ENCODE measurements at places on chromosomes 11 and 22.

DNA sequence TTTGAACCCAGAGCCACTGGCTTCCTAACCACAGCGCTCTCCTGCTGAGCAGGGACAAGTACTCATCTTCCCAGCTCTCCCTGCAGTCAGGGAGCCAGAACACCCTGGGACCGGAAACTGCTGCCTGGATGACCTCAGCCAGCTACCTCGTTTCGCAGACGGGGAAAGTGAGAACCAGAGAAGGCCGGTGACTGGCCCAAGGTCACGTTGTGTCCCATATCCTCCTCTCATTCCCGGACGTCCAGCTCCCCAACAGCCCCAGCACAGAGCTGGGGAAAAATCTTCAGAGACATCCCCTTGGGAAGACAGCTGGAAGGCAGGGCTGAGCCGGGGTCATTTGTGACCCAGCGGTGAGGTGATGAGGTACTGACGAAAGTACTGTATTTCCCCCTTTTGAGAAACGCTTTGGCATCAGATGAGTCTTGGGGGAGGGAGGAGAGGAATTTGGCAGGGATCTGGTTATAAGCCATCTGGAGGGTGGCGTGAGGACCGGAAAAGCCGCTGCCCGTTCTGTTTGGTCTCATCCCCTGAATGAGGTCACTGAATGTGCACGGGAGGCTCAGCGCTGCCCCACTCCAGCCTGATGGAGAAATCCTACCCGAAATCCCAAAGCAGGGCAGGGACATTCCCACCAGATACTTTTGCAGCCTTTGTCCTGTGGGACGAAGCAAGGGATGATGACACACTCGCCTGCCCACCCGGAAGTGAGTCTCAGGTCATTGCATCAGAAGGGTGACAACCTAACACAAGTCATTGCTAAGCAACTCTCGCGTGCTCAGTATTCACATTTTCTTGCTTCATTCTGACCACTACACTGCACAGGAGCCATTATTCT lies 41.1 kb downstream of the LIF start:
- DNase-seq = no peak

DNA sequence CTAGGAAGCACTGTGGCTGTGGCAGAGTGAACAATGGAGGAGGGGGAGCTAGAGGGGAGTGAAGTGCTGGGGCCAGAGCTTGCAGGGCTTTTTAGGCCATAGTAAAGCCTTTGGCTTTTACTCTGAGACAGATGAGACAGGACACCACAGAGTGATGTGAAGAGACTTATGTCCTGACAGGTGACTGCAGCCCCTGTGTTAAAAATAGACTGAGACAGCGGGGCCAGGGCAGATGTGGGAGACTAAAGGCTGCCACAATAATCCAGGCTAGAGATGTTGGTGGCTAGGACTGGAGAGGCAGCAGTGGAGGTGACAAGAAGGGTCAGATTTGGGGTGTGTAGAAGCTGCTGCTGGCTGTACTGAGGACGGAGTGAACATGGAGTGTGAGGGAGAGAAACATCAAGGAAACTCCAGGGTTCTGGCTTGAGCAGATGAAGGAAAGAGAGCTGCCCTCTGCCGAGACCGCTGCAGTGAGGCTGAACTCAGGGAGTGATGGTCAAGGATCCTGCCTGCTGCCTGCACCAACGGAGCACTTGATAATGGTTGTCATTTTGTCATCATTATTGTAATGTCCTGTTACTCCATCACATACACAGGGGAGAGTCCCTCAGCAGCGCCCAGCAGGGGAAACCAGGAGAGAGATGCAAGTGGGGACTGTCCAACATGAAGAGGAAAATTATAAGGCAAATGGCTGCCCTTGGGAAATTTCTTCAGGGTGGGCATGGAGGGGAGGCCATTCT lies 27.4 kb downstream of the SLC43A1 start:
- DNase-seq = no peak

DNA sequence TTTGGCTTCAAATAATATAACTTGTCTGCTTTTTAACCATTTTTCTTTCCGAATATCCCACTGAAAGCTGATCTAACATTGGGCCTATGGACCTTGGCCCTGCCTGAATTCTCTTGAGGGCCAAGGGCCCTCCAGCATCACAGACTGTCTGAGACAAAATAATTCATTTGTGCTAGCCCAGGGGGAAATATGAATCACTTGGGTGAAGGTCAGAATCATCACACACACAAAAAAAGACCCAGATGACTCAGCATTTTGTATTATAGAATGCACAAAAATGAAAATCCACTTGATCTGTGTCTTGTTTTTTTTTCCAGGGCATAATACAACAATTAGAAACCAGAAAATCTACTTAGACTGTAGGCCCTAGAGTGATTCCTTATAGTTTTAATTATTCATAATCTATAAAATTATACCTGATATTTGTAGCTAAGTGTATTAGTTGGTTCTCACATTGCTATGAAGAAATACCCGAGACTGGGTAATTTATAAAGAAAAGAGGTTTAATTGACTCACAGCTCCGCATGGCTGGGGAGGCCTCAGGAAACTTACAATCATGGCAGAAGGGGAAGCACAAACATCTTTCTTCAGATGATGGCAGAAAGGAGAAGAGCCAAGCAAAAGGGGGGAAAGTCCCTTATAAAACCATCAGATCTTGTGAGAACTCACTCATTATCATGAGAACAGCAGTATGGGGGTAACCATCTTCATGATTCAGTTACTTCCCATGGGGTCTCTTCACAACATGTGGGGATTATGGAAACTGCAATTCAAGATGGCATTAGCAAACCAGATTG lies 15.6 kb upstream of the RDX start:
- no peak for DNase-seq

DNA sequence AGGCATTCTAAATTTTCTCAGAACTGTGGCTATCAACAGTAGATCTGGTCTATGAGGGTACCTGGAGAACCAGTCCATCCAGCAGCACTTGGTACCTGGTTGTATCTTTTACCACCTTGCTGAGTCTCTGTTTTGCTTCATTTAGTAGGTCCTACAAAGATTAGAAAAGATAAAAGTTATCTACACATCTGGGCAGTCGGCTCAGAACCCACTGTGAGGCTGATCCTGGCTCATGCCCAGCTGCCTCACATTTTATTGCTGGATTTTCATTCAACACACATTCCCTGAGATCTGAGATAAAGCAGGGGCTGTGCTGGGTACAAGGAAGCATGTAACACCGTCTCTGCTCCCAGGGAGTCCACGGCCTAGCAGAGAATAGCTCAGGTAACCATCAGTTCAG lies 27.5 kb downstream of the ATP6V1E1 start:
- no peak for DNase-seq

GRCh38 chr11:36116161-36116560 lies 172.3 kb downstream of the LDLRAD3 start:
- no peak for DNase-seq

DNA sequence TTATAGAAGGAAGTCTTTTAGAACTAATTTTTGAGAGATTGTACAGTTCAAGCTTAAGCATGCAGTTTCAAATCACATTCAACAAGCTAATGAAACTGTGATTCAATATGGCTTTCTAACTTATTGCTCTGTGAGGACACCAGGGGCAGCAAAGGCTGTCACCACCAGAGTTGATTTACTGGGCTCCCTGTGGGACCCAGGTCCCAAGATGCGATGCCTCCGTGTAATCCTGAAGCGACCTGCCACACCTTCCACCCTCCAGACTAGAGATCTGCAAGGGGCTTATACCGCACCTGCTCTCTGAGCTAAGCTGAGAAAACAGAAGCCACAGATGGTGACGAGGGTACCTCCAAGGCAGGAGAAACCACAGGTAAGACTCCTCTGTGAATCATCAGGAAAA lies 918 bp upstream of the OR51Q1 start:
- no peak for DNase-seq

GRCh38 chr11:65130631-65131416 lies 3.5 kb downstream of the SYVN1 start:
- DNase-seq = no peak

- no peak for DNase-seq
Measured at GRCh38 chr11:32229576-32230240, 138.8 kb downstream of the RCN1 start.

All from nucleus accumbens (tissue), 56 donors.